ENCODE measurements at places on chromosomes 2 and 18.

- DNase-seq = no peak
Measured at GRCh38 chr2:31142110-31142509, 3.9 kb upstream of the GALNT14 start.

DNA sequence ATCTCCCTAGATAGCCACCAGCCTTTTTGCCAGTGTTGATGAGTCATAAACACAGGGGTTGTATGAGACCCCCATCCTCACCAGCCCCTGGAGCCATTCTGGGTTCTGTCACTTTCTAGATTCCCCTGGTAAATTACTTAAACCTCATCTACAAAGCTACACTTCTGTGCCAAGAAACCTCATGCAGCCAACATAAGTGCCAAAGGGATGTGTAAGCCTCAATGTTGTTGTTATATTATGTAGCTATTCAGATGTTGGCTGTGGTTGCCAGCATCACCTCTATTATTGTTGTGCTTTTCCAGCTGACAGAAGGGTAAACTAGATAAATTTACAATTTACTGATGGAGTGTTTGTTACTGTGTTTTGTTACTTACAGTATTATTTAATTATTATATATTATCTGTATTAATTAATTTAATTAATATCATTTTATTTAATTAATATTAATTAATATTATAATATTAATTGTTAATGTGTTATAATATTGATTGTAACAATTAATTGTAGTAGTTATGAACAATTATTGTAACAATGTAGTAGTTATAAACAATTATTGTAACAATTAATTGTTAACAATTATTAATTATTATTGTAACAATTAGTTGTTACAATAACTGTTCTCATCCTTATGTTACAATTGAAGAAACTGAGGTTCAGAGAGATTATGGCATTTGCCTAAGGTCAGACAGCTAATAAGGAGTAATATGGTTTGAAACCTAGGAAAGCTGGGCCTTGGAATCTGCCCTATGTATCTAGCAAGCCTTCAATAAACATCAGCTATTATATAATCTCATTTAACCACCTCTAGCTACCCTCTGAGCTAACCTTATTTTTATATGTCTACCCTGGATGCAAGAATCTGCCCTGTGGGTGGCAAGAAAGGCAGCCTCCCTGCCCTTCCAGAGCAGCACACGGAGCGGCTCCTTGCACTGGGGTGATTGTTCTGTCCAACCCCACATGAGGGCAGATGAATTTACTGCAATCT is 36.1 kb downstream of the PSTPIP2 start:
- DNase-seq = no peak

DNA sequence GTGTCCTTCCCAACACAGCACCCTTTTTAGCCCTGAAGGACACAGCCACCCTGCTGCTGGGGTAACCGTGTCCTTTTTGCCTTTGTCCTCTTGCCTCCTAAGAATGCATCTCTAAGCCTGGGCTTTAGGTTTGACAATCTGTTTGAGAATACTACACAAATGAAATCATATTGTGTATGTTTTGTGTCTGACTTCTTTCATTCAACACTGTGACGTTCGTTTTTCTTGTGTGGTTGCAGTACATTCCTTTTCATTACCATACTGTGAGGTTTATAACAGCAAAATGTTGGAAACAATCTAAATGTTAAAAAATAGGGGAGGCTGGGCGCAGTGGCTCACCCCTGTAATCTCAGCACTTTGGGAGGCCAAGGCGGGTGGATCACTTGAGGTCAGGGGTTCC is 11.2 kb downstream of the ASPRV1 start:
- DNase-seq = no peak

- DNase-seq = no peak
Measured at GRCh38 chr18:44815108-44815507, 134.4 kb downstream of the SETBP1 start.

GRCh38 chr2:217943446-217944321 is 59.1 kb downstream of the TNS1 start:
- no peak for DNase-seq

- no peak for DNase-seq
Measured at GRCh38 chr2:195037045-195037444, 620.0 kb upstream of the SLC39A10 start.

- no peak for DNase-seq
Measured at GRCh38 chr2:232483311-232483922, 4.2 kb downstream of the ECEL1 start.

DNA sequence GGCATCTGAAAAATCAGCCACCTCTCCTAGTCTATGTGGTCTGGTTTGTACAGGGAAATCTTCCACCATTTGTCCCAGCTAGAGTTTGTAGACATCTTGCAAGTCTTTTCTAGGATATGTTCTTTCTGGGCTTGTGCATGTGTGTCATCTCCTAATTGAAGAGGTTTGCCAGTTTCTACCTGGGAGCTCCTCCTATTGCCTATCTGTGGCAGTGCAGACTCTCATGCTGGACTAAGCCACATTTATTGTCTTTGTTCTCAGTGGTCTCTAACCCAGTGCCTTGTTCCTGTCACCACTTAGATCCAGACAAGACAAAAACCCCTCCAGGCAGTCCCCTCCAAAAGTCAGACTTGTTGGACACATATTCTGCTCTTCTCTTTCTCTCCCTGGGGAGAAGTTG is 72.0 kb upstream of the MRPS9 start:
- DNase-seq = no peak

DNA sequence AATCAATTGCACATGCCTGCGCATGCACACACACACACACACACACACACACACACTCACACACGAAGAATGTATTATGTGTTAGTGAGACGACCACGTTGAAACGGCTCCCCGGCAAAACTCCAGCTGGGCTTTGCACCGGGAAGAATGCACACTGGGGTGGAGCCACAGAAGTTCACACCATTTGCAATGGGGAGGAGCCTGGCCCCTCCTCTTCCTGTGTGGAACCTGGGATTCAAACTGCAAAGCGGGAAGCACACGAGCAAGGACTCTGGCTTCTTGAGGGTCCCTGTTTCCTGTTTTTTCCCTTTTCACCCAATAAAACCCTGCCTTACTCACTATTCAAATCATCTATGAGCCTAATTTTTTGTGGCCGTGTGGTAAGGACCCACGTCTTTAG is 304.0 kb upstream of the TMEFF2 start:
- DNase-seq = no peak

DNA sequence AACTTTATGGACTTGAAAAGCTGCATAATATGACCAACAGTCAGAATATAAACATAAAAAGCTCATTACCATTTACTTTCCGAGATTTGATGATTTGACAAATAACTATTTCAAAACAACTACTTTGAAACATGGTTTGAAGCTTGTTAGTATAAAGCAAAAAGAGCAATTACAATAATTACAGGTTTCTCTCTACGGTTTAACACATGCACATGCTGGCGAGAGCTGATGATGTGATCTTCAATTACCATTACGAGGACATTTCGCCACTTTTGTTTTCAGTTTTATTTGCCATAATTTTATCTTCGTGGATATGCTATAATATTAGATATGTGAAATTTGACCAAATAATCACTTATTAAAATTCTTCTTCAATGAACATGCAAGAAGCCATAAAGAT is 270.1 kb downstream of the TCF4 start:
- DNase-seq = no peak

DNA sequence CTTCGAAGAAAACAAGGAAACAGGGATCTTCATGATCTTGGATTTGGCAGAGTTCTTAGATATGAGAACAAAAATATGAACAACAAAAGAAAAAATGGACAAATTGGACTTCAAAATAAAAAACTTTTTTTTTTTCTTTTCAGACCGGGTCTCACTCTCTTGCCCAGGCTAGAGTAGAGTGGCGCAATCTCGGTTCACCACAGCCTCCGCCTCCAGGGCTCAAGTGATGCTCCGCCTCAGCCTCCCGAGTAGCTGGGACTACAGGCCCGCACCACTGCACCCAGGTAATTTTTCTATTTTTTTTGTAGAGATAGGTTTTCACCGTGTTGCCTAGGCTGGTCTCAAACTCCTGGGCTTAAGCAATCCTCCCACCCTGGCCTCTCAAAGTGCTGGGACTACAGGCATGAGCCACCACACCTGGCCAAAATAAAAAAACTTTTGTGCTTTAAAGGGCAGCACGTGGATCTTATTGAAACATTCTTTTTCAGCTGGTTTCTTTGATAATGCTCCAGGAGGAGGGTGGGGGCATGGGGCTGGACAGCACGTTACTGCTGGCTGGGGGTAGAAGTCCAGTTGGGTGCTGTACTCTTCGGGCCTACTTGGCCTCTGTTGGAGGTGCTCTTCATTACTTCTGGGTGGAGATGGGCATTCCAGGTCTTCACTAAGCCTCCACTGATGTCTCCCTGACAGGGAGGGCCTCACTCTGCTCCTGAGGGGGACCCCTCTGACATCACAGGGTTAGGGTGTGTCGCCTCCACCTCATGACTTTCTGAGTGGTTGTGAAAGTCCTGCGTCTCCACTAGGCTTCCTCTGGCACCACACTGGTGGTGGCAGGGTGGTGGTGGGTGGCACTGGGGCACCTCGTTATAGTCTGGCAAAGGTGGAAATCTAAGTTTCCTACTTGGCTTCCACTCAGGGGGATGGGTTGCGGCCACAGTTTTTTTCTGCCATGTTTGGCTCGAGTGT is 150.5 kb upstream of the XPO1 start:
- DNase-seq = no peak

- DNase-seq = no peak
Measured at GRCh38 chr2:178892751-178893625, 85.8 kb upstream of the TTN start.

DNA sequence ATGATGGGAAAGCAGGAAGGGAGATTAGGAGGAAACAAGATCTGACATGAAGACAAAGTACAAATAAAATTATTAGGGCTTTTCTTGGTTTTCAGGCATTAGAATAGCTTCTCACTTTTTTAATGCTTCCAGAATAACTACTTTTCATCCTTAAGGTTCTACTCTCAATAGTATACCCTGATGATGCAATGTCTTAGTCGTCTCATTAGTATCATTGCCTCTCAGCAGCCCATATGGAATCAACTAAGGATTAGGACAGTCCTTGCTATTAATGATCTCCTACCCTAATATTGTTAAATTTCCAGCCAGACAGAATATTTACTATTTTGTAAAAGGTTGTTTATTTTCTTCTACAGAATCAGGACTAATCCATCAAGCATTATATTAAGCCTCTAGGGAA is 55.9 kb downstream of the RELCH start:
- no peak for DNase-seq

DNA sequence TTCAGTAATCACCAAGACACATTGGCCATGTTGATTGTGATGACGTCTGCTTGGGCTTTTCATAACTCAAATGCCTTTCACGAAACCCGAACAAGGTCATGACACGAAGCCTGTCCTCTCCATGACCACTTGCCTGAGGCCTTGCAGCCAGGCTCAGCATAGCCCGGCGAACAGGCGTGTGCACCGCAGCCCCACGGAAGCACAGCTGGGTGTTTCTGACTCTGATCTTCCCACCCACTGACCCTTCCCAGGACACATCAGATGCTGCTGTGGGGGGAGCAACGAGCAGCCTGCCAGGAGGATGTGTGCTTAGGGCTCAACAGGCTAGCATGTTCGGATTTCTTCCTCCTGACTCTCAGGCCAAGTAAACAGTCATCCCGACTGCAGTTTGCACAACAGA is 369.4 kb upstream of the SALL3 start:
- DNase-seq = no peak

Data from stimulated activated CD4-positive, alpha-beta T cell treated with anti-CD3 and anti-CD28 coated beads, Interleukin-12 subunit alpha, Interleukin-12 subunit beta, amount 100 ng/mL, for 24 hours (primary cell).